Germinal center (tissue), 1 donor: ENCODE measurements at places on chromosomes 16 and 17.

GRCh38 chr17:11853321-11854151, 143.7 kb downstream of the ZNF18 start:
- no peak for DNase-seq

DNA sequence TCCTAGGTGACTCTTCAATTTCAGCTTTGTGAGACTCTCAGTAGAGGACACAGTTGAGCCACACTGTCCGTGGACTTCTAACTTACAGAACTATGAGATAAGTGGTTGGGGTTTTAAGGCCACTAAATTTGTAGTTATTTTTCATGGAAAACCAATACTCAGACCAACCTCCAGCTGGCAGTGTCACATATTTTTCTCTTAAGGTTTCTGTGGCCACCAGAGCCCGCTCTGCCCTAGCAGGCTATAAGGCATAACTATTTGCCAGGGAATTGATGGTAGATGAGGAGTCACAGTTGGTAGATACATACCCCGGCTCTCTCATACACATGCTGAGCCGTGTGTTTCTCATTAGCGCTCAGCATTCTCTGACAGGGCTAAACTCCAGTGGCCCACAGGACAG, 336.8 kb upstream of the MON1B start:
- DNase-seq = no peak

DNA sequence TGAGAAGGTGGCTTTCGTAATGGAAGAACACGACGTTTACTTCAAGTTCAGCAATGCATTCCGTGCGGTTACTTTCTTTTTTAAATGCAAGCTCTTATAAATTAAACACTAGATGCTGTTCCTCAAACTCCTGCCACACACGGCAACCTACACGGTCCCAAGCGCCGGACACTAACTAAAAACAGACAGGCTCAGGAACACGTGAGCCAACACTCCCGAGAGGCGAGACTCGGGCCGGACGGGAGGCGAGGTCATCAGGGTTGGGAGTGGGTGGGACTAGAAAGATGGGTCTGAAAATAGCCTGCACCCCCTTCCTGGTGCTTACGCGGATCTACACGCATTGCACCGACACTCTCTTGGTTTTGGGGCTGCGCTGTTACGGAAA, 6.4 kb downstream of the CLCN7 start:
- DNase-seq = no peak

- DNase-seq = no peak
Measured at GRCh38 chr16:81210807-81211206, 27.7 kb upstream of the BCO1 start.
